ENCODE measurements at places on chromosomes 4 and X. TPM values are rescaled to one million over a fixed set of nuclear protein-coding genes. Genes with fewer than 3 reads are reported as not detected.

GRCh38 chr4:140944572-140944971 lies 188.4 kb upstream of the TBC1D9 start:
- no peak for DNase-seq

DNA sequence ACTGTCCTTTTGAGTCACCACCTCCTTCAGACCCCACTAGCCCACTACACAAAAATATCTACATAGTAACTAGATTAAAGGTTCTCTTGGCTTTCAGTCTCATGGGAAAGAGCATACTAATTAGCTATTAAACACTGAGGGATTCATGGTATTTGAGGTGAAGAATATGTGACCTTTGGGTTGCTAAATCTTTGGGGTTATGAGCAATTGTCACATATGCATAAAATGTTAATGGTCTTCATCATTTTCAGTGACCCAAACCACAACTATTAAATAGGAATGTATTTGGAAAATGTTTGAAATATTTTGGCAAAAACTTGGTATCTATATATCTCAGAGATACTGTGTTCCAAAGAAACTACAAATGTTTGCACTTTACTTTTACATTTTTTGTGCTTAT lies 365.1 kb downstream of the MAGEB5 start:
- DNase-seq: no peak

GRCh38 chrX:18075603-18076002 lies 145.1 kb downstream of the BEND2 start:
- DNase-seq: no peak

DNA sequence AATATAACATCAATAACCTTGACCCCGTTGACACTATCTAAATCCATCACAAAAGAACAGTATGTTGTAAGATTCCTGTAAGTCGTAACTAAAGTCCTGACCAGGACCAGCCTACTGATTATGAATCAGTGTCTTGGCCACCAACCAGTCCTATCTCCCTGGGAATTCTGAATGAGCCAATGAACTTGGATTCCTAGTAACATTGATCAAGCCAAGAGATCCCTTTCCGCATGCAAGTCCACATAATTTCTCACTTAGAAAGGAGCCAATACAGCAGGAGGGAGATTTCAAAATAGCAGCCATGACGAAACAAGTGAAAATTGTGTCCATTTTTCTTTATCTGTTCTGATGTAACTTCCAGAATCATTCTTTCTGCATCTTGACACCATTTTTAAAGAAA lies 9.5 kb downstream of the XPNPEP2 start:
- no peak for DNase-seq

- DNase-seq: no peak
Observed at GRCh38 chrX:19931146-19931545, 43.7 kb upstream of the SH3KBP1 start.

- no peak for DNase-seq
Observed at GRCh38 chr4:107640197-107640596, 79.8 kb downstream of the PAPSS1 start.

- no peak for DNase-seq
Observed at GRCh38 chr4:109629775-109630174, 69.7 kb downstream of the MCUB start.

DNA sequence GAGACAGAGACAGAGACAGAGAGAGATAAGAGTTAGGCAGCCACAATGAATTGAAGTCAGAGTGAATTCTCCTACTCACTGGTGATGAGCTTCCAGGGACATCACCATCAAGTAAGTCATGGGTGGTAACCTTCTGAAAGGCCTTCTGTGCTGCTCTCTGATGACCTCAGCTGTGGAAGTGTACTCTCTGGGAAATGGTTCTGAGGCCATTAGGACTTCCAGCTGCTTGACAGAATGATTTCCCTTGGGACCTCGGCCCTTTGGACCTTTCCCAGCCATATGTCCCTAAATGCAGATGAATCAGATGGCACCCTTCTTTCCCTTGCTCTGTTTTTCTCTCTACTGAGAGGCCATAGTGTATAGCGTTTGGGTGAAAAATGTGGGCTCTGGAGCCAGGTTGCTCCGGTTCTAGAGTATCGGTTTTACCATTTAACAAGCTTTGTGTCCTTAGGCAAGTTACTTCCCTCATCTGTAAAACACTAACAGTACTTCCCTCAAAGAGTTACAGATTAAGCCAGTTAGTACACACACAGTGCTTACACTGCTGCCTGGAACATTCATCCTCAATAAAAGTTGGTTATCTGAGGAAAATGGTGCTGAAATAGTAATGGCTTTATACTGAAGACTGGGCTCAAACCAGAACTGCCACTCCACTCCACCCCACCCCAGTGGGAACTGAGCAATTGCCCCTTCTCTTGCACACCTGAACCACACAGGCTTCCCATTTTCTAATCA lies 7.6 kb downstream of the SEPTIN11 start:
- DNase-seq: no peak

GRCh38 chr4:7753271-7753670 lies 186.4 kb downstream of the AFAP1 start:
- no peak for DNase-seq

DNA sequence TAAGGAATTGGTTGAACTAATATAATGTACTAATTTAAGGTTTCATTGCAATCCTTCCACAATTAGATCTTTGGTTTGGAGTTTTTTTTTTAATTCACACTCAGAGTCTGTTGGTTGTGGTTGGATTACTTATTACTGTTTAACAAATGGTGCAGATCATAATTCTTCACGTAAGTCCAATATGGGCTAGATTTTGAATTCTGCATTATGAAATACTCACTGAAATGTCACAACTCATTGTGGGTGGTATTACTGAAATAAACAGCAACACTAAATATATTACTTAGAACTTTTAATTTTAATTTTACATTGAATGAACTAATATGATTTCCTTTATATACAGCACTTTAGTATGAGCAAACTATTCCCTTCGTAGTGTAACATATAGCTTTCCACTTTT lies 94.2 kb upstream of the MYOZ2 start:
- DNase-seq: no peak

GRCh38 chrX:153538424-153538823 lies 21.0 kb downstream of the ATP2B3 start:
- no peak for DNase-seq

DNA sequence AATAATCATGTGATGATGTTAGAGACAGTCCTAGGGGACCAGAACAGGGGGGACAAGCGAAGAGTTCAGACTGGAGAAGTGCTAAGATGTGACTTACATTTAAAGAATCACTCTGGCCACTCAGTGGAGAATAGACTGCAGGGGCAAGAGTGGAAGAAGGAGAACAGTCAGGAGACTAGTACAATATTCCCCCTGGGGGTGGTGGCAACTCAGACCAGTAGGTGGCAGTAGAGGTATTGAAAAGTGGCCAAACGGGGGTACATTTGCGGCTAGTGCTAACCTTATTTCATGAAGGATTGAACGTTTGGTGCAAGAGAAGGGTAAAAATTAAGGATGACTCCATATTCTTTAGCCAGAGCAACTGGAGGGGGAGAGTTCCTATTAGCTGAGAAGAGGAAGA lies 2.7 kb upstream of the BMX start:
- no peak for DNase-seq

DNA sequence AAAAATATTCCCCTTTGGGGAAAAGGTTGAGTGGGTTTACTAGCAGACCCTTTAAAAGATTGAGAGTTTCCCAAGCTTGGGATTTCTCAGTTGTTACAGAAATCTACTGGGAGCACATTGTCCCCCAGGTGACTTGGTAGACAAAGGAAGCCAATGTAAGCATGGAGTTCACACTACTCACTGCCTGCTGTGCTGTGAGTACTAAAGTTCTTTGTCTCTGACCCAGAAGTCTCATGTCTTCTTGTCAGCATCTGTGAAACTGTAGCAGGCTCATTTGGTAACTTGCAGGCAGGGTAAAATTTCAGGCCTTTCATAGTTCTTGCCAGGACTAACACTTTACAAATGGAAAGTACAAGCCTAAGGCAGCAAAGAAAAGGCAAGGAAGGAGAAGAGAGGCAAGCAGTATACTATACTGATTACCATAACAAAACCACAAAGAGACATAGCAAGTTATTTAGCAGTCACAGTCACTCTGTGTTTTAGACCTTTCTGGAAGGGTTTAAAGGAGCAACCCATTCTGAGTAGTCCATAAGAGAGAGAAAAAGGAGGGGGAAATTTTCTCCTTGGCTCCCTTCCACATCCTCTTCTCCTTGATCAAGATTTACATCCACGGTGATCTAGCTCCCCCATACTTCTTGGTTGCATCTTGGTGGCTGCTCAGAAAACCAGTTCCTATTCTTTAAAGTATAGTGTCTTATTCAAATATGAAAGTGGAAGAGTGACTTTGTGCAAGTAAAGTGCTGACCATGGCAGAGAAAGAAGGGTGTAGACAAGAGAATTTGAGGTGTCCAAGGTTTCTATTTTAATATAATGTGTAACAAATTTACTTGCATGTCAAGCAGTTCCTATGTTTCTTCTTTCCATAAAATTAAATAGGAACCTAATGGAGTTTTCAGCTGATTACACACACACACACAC lies 160.0 kb upstream of the PDE5A start:
- DNase-seq: no peak

DNA sequence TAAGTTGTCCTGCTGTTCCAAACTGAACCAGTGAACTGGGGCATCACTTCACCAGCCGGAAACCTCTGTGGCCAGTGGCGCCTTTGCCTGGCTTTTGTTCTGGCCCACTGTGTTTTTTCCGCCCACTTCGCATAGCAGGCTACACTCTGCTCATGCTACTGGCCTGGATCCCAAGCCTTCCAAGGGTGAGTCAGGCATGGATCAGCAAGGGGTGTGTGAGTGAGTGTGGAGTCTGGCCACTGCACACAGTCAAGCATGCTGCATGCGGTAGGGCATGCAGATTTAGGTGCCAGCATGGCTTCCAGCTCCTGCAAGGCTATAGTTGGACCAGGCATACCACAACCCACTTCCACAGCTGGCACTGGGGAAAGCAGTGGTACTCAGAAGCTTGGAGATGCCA lies 1967.9 kb downstream of the C4orf33 start:
- no peak for DNase-seq

DNA sequence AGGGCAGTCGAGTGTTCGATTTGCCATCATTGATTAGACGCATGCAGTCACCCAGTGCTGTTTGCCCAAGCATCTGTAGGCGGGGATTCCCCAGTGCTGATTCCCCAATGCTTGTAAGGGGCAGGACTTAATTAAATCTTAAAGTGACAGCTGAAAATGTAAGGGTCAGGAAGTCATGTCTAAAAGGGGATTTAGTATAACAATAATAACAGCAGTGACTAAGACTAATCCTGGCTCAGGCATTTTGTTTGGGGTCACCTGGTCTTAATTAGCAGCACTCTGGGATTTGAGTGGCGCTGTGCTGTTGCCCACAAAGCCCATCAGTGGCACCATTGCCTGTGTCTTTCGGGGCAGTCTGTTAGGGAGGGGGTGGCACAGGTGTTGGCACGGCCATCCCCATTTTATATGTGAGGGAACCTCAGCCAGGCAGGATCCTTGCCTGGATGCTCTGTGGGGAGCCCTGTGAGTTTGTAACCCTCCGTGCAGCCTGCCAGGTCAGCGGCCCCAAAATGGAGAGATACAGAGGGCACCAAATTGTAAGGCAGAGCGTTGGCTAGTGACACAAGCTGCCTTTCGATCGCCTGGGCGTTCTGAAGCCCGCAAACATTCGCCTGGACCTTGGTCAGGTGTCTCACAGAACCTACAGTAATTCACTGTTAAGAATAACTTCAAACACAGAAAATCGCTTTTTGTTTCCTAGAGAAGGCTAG lies 146.7 kb downstream of the TBL1X start:
- no peak for DNase-seq

DNA sequence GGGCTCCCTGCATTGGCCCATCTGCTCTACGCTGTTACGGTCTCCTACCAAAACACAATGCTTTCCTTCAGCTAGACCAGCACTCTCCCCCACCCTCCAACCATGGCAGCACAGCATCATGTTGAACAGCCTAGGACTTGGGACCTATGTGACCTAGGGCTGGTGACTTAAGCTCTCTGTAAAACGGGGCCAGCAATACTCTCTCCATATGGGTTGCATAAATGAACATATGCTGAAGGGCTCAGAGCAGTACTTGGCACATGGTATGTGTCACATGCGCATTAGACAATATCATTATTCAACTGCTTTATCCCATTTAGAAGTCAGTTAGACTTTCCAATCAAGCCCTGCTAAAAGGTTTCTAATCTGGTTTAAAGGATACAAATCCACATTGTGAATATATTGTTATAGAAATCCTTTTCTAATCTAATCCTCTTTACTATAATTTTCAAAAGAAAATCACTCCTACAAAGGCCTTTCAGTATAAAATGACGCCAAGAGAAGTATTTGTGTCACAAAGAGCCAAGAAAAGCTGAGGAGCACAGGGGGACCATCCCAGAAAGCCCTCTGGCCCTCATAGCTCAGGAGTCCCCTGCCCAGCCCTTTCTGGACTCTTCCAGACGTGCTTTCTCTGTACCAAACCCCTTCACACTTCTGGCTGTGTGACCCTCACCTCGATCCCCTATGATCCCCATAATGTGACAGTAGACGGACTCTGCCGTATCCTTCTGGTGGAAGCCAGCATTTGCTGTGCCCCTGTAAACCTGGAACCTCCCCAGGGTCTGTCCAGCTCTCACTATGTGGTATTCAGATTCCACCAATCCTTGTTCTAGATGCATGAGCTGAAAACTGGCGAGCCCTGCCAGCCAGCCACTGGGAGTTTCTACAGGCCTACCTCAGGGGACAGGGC lies 42.3 kb downstream of the NSG1 start:
- DNase-seq: no peak

- no peak for DNase-seq
Observed at GRCh38 chr4:142088906-142089305, 452.5 kb downstream of the IL15 start.

DNA sequence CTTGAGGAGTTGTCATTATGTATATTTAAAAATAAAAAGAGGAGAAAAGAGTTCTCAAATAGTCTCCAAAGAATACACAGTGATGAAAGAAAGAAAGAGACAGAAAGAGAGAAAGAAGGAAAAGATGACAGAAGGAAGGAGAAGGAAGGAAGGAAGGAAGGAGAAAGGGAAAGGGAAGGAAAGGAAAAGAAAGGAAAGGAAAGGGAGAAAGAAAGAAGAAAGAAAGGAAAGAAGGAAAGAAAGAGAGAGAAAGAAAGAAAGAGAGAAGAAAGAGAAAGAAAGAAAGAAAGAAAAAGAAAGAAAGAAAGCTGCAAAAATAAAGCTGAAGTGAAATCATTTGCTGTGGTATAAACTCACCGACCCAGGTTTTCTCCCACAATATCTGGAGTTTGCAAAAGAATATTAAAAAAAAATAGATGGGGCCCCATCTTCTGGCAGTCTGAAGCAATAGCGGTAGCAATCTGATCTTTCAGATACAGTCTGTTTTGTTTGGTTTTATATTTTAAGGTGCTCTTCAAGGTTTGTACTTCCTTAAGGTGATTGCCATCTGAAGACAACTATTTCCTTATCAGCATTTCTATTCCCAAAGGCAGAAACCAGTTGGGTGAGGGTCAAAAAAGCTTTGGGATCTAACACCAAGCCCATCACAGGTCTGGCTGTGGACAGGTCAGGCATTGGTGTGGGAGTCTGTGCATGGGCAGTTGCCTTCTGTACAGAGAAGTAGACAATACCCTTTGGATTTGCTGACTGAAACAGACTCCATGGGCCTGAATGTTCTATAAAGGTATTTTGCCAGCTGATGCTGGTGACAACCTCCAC lies 160.4 kb downstream of the CPEB2 start:
- no peak for DNase-seq

- DNase-seq: no peak
Observed at GRCh38 chr4:147550626-147551246, 66.5 kb upstream of the TMEM184C start.

GRCh38 chr4:168357941-168358340 lies 39.4 kb upstream of the DDX60 start:
- DNase-seq: no peak

The LDB2 gene
- 139 TPM for total RNA-seq

The ADH7 gene
- not detected for total RNA-seq

The FABP2 gene
- not detected for total RNA-seq

The METAP1 gene
- 30.4 TPM for total RNA-seq

The NUDT11 gene
- 0.64 TPM for total RNA-seq

The SMIM10 gene
- total RNA-seq: 5.2 TPM

The PPP4R3C gene
- total RNA-seq: not detected

The RNF128 gene
- 18.1 TPM for total RNA-seq

Data from upper lobe of right lung (tissue), 1 donor.